ENCODE measurements at places on chromosomes 4 and X.
A peak's percentile ranks its signal among the peaks of the same experiment; 100 is the strongest.

- DNase-seq: no peak
These were observed 175.0 kb upstream of the MTMR8 start for GRCh38 chrX:64570204-64570603.

DNA sequence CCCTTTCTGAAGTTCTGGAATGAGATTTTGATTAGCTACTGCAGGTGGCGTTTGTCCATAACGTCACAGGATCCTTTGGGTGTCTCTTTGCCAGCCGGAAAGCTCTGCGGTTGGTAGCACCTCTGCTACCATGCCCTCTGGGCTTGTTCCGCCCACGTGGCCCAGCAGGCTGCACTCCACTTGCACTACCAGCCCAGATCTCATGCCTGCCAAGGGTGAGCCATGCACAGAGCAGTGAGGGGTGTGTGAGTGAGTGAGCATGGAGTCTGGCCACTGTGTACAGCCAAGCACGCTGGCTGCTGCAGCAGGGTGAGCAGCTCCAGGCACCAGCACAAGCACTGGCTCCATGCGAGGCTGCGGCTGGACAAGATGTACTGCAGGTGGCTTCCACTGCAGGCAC, 6.6 kb upstream of the HNRNPD start:
- no peak for DNase-seq

DNA sequence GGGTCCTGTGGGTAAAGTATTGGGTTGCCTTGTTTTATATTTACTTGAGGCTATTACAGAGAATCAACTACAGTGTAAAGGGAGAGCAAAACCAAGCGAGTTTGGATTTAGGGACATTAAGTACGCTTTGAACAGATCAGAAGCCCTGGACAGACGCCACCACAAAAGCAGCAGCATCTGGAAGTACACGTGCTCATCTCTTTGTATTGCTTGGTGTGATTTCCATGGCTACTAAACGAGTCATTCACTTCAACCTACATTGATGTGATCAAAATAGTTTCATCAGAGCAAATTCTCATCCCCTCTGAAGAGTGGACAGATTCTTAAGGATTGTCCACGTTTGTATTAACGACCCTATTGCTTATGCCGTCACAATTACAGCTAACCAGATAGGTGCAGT, 85.1 kb downstream of the SORBS2 start:
- DNase-seq: no peak

GRCh38 chr4:81898862-81899504, 427.3 kb upstream of the RASGEF1B start:
- no peak for DNase-seq

GRCh38 chr4:177256950-177257349, 52.7 kb upstream of the NEIL3 start:
- no peak for DNase-seq

- DNase-seq: no peak
These were observed 1093.0 kb upstream of the INTU start for GRCh38 chr4:126539771-126540170.

GRCh38 chrX:47145395-47146120, 537 bp downstream of the RBM10 start:
- peak; percentile 76 for DNase-seq

GRCh38 chr4:151627491-151627890, 133.3 kb downstream of the GATB start:
- DNase-seq: no peak

GRCh38 chr4:2367626-2368025, 50.8 kb downstream of the ZFYVE28 start:
- no peak for DNase-seq

- no peak for DNase-seq
These were observed 8.3 kb upstream of the CXCL8 start for GRCh38 chr4:73731968-73732610.

DNA sequence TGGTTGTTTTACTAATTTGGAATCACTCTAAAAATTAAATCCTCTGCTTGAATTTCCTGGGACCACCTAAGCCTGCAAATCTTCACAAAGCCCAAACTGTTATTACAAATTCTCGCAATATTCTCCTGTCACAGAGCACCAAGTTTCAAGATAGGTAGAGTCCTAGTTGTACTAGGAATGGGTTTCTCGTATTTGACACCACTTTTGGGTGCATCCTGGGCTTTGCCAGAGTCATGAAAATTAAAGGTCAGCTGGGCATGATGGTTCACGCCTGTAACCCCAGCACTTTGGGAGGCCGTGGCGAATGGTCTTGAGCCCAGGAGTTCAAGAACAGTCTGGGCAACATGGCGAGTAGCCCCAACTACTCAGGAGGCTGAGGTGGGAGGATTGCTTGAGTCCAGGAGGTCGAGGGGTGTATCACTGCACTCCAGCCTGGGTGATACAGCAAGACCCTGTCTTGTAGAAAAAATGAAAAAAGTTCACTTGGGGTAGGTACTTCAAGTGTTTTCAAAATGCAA, 30.6 kb upstream of the MANBA start:
- no peak for DNase-seq

DNA sequence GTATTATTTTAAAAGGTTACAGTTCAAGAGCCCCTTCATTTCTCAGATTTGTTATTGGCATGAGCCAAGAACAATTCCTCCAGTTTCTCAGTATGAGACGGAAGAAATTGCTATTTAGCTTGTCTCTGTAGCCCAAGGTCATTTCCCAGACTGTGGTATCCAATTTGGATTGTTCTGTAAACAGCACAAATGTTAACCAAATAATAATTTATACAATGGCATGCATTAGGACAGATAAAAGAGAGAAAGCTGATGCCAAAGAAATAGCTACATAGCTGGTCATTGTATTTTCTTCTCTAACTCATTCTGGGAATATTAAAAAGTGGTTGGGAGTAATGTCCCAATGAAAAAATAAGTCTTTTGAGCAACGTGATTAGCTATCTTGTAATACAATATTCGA, 134.6 kb upstream of the NPY2R start:
- no peak for DNase-seq

- no peak for DNase-seq
These were observed 91.3 kb downstream of the PPP1R2C start for GRCh38 chrX:42686706-42687105.

GRCh38 chrX:149837639-149838038, 43.3 kb upstream of the MAGEA8 start:
- no peak for DNase-seq

DNA sequence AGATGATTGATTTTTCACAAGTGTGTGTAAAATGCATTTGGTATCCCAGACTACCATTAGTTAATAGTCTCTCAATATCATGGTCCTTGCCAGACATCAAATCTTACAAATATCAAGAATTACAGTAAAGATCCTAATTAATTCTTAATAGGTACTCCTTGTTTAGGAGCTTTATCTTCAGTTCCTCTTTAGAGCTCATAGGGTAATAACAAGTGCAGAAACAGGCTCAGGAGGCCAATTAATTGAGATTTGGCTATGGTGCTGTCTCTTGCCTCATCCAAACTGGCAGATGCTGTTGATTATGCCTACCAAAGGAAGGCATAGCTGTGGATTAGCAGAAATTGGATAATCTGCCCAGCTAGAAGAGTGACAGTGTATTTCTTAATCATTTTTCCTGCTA, 6.9 kb downstream of the MTMR1 start:
- no peak for DNase-seq

- no peak for DNase-seq
These were observed 19.6 kb downstream of the TMEM175 start for GRCh38 chr4:951594-952468.

DNA sequence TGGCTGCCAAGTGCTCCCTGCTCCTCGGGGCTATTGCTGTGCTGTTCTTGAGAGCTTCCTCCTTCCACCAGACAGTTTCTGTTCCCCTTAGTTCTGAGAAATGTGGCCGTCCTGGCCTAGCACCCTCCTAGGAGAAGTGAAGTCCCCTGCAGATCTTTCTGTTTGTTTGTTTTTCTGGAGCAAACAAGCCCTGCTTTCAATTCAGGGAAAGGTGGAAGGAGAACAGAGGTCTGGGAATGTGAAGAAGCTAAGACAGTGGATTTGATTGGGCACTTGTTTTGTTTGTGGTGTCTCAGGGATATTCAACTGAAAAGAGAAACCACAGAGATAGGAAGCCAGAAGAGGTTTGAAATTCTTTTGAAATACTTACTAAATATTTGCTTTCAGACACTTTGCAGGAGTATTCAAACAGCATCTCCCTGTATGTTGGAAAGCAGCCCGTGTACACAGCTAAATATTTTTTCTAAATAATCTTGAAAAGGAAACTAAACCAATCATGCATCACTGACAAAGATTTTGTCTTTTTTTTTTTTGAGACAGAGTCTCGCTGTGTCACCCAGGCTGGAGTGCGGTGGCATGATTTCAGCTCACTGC, 36.5 kb upstream of the PPM1K start:
- no peak for DNase-seq

DNA sequence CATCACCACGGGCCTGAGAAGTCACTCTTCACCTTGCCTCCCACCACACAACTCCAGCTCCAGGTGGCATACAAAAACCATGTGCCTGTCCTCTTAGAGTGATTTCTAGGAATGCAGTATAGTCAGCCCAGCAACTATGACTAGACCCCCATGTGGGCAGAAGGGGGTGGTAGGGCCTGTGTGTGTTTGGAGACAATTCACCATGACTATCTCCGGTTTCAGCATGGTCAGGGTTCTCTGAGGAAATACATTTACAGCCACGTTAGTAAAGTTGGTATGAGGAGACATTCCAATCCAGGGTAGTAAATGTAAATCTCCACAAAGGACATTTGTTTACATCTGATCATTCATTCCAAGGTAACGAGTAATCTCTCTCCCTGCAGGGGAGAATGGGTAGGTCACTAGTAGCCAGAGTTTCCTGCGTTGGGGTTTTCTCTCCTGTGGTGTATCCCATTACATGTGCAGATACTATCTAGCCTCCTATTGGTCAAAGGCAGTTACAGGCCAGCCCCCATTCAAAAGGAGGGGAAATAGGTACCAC, 4.2 kb upstream of the MTMR1 start:
- DNase-seq: no peak

DNA sequence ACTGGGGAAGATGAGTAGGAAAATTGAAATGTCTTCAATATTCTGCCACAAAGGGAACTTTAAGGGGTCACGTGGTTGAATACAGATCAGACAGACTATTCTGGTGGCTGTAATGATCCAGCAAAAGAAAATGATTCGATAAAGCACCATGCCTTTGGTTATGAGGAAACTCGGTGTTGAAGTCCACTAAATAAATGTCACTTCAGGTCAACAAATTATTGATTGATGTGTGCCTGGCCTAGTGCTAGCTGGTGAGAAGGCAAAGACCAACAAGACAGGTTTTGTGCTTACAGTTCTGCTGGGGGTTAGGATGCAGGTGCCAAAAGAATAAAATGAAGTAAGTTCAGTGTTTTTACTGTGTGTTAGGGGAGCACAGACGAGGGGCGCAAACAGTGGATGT, 142.5 kb downstream of the STAG2 start:
- no peak for DNase-seq

- DNase-seq: no peak
These were observed 20.5 kb upstream of the TSR2 start for GRCh38 chrX:54419559-54420302.

DNA sequence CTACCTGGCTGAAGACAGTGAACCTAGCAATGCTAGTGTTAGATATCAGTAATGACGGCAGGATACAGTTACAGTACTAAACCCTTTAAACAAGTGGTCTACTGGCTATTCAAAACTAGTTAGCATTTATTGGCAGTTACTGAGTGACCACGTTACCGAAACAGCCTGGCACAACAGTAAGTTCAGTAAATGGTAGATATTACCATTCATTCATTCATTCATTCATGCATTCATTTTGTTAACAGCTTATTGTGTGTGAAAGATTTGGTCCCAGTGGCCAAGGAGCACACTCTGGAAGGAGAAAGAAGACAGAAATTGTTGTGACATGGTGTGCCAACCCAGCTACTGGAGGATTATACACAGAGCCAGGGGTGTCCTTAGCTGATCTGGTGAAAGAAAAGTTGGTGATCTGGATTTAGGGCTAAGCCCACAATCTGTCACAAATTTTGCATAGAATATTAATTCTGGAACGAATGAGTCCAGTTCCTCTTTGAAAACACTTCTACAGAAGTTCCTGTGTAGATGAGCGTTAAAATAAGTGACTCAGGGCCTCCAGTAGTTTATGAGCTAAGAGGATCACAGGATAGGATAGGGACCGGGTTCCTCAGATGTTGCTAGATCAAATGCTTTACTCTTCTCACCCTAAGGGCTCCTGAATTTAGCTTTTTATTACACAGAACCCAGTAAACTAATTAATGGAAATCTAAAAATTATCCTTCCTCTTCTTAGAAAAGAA, 179.1 kb downstream of the CBR4 start:
- DNase-seq: no peak

DNA sequence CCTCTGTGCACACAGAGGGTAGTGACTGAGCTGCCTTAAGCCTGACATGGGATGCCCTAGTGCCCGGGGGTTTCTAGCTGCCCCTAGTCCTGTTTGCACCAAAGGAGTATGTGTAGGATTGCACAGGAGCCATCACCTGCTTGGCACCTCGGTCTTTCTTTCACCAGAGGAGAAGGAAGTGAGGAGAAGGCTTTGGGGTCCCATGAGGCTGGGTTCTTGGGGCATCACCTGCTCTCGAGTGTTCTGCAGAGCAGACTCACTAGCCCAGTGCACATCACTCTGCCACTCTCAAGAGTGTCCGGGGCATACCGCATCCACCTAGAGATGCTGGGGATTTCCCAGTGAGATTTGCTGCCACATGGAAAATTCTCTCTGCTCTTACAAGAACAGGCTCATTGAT, 40.5 kb upstream of the GPR78 start:
- no peak for DNase-seq

Data from NCI-H146 (cell line).